Motor neuron (in vitro differentiated cells): ENCODE measurements at places on chromosomes 5 and 9. TPM values are rescaled to one million over a fixed set of nuclear protein-coding genes. Genes with fewer than 3 reads are reported as not detected.

The RNF38 gene
- total RNA-seq, result 17.2 and 18.4 TPM in 2 replicates

The CDH9 gene
- 0.64 and 0.74 TPM in 2 replicates for total RNA-seq

The SLC36A3 gene
- total RNA-seq, result 0.10 and 0.23 TPM in 2 replicates

The FOXD4L5 gene
- 1.2 TPM in 1 of 2 replicates, not detected in the other for total RNA-seq

The WNK2 gene
- total RNA-seq, result 18.1 and 22.2 TPM in 2 replicates

The RABGAP1 gene
- total RNA-seq, result 13.0 and 16.4 TPM in 2 replicates

The HACD4 gene
- total RNA-seq, result 1.5 and 1.6 TPM in 2 replicates

The ENTPD2 gene
- total RNA-seq, result 0.29 and 0.30 TPM in 2 replicates

The FAM200C gene
- total RNA-seq, result 12.8 and 14.8 TPM in 2 replicates

The CDKN2B gene
- 41.1 and 45.3 TPM in 2 replicates for total RNA-seq

The DOK3 gene
- total RNA-seq, result 2.5 and 2.6 TPM in 2 replicates

The NOXA1 gene
- total RNA-seq, result 0.32 and 0.36 TPM in 2 replicates

The PPIC gene
- total RNA-seq, result 4.3 TPM in 2 replicates

The MAMDC4 gene
- total RNA-seq, result 7.3 and 10.3 TPM in 2 replicates

DNA sequence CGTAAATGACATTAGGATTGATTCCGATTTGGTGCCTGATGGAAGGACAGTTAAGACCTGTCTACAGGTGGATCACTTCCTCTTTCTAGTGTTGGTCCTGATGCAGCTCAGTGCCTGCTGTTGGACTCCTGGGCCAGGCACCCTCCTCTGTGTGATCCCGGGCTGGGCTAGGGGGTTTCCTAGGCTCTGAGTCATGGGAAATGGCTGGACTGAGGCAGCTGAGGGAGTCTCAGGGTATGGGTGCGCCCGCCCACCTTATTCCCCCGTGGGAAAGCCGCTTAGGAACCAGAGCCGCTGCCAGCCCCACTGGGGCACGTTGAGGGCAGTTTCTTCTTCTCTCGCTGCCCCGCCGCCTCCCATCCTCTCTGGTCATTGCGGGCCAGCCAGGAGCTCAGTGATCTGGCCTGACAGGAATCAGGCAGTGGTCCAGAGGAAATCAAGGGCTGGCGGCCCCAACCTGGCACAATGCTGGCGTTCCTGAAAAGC, 12.9 kb downstream of the TCF7 start:
- no peak for ATAC-seq

GRCh38 chr5:130099008-130099407, 194.7 kb downstream of the CHSY3 start:
- no peak for ATAC-seq

DNA sequence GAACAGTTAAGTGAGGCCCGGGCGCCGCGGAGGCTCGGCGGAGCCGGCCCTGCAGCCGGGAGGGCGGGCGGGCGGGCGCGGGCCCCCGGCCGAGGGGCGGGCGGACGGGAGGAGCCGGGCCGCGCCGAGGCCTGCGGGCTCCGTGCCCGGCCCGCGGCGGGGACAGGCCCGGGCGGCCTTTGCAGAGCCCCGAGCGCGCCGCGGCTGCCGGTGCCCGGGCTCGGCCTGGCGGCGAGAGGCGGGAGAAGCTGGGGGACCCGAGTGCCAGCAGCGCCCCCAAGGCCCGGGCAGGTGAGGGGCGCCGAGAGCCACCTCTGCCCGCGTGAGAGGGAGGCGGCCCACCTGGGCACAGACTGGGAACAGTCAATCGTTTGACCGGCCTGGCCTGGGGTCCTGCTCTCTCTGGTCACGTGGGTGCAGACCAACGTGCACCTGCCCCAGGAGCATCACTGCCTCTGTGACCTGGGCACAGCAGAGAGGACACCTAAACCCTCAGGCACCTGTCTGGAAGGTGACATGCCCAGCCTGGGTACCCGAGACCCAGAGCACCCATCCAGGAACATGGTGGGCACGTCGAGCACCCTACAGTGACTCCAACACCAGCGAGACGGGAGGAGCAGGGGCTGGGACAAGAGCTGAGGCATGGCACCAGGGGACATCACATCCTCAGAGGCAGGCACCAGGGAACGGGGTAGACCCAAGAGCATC, 531 bp downstream of the MVB12B start:
- ATAC-seq, result peak; percentile 57

GRCh38 chr9:87853302-87853701, 29.4 kb upstream of the SPATA31E1 start:
- ATAC-seq, result no peak

DNA sequence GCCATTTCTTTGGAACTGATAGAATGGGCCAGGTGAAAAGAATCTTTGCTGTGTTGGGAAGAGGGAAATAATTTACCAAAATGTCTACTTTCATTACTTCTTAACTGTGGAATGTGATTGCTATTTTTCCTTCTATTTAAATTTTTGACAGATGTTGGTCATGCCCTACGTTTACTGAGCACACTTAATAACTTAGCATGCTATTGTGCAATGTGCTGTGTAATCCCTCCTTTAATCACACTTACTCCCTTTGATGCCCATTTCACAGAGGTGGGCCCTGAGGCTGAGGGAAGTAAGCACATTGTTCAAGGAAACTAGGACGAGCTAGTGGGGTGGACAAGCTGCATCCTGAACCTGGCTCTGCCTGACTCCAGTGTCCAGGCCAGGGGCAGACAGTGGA, 47.8 kb upstream of the INSYN2B start:
- ATAC-seq, result no peak

DNA sequence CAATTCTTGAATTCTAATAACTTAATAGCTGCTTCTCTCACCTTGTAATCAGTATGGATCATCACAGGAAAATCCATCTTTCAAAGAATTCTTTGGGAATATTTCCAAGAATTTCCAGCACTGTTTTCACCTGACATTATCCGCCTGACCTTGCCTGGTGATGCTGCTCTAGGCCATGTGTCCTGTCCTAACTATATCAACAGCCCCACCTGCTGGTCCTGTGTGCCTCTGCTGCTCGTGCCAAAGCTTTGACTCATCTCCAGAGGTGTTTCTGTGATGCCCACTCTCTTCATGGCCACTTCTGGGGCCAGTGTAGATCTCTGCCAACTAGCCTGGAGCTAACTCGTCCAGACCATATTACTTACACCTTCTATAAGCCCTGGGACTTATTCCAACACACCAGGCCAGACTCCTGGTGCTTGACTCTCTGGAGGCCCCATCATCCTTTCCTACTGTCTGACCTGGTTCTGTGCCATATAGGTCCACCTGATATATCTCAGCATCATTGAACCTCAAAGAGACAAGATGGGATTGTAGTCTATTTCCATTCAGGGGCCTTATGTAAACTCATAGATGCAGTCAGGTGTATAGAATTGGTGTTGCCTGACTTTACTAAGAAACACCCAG, 67.5 kb upstream of the CKMT2 start:
- peak; percentile 92 for ATAC-seq

DNA sequence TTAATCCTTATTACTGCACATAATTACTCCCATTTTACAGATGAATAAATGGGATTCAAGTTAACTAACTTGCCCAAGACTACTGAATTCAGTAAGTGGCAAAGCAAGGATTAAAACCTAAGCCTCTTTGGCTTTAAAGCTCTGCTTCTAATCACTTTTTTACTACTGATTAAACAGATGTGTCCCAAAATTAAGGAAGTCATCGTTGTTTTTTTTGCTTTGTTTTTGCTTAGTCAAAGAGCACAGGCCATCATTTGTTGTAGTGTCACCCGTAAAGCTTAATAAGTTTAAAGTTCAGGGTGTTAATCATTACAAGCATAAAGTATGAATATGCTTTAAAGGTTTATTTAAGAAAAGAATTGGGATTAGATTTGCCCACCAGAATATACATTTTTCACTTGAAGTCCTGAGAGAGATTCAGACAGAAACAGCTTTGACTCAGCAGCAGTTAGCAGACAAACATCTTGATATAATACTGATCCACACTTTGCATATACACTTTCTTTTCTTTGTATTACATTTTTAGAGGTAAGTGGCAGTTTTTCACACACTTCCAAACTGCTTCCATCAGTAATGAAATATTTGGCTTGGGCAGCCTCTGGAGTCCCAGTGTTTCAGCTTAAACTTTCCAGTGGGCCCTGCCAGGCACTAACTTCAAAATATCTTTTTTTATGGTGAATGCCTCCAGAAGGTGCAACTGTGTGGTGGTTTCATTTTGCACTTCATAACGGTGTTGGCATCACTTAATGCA, 52.7 kb downstream of the PIK3R1 start:
- ATAC-seq, result no peak

- no peak for ATAC-seq
Observed at GRCh38 chr9:22010866-22011625, 1.9 kb upstream of the CDKN2B start.

DNA sequence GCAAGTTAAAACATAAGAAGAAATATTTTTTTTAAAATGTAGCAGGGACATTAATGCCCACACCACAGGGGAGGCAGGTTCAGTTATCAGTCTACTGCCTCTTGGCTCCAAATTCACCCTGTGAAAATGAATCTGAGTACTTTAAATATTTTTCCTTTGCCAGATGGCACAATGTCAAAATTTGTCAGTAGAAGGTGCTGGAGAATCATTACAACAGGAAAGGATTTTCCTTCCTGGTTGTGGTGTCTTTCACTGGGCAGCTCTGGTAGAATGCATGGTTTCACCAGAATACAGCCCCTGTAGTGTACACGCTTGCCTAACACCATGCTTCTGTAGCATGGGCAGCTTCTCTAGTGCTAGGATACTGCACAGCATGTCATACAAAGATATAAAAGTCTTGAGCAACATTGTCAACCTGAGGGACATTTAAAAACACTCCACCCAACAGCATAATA, 9.7 kb upstream of the SREK1 start:
- ATAC-seq, result no peak

DNA sequence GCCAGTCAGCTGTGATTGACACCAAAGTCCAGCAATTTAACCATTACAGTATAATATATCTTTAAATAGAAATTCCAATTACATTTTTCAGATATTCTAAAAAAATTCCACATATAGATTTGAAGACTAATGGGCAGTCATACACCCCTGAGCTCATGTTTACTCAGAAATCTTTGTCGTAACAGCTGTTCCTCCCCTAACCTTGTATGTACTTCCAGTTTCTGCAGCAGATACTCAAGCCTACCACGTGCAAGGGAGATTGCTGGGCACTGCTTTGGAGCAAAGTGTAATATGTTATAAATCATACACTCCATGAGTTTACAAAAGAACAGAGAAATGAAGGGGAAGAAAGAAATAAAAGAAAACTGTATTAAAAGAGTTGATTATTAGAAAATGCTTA, 241.2 kb downstream of the TRIM32 start:
- no peak for ATAC-seq

DNA sequence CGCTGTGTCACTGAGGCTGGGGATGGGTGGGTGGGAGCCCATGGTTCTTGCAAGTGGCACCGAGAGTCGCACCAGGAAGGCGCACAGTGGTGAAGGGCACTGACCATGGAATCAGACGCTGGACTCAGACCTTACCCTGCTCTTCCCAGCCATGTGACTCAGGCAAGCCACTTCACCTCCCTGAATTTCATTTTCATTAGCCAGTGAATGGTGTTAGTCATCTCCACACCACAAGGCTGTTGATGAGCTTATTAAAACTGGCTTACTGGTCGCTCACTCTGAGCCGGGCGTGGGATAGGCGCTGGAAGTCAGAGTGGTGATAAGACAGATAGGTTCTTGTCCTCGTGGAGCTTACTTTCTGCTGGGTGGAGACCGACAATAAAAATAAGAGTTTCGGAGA, 25.1 kb downstream of the FGF18 start:
- ATAC-seq, result peak; percentile 60

DNA sequence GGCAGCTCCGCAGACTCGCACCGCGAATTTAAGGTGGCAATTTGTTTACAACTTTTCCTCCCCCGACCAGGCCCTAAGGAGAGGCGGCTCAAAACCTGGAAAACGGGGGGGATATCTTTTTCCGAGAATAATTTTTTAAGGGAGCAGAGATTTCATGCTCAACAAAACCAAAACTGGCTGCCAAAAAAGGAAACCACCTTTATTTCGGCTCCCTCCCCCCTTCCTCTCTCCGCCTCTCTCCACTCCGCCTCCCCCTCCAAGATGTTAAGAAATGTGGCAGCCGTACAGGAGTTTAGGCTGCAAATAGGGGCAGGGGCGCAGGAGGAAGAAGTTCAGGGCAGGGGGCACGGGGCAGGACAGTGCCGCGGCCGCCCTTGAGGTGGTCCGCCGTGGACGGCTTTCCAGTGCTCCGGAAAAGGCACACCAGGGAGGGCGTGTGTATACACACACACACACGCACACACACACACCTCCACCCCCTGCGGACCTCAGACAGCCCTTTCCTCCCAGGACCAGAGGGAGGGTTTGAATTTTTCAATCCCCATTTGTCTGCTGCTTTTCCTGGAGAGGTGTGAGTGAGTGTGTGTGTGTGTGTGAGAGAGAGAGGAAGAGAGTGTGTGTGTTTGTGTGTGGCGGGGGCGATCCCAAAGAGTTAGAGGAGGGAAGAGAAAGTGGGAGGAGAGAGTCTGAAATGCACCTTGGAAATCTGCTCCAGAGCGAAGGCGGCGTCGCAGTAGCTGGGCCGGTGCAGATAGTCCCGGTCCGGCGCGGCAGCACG, 9.1 kb downstream of the PTCH1 start:
- no peak for ATAC-seq

DNA sequence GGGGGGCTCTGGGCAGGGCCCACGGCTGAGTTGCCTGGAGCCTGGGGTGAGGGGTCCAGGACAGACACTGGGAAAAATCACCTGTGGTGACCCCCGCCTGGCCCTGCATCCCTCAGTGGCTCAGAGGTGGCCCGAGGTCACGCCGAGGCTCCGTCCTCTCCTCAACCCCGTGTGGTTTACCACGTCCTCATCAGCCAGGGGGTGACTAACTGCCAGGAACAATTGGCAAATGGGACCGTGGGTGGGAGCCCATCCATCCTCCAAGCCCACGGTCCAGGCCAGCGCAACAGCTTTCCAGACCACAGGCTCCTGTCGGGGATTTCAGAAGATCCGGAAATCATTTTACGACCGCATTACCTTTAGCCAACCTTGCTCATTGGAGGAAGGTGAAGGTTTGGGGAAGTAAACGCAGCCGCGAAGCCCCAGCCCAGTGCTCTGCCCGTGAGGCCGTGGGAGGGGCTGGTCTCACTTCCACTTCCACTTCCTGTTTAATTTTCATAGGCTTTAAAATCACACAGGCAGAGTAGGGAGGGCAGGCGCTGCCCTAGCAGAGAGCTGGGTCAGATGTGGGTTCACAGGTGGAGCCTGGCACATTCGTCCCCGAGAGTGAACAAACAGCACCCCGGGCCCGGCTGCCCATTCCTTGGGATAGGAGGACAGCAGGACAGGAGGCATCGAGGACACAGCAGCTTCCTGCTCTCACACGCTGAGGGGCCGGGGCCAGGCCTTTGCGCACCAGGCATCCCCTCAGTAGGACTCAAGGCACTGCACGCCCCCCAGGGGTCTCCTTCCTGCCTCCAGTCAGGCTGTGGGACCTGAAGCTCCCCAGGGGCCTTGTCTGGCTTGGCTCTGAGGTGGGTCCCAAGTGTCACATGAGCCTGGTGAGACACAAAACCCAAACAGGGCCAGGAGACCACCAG, 19.8 kb upstream of the SLC9A3 start:
- ATAC-seq, result no peak

DNA sequence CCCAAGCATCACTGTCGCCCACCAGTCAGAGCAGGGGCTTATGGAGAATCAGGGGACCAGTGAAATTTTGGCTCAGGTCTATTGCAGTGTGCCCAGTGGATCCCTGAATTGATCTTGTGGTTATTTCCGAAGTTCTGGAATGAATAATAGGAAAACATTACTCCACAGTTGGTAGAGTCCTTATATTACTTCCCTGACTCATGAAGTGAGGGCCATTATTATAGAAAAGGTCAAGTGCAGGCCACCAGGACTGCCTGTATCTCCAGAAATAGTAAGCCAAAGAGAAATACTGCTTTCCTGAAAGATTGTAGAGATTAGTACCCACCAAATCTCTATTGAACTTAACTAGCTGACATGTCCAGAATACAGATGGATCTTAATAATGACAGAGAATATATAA, 335.0 kb downstream of the NPR3 start:
- ATAC-seq, result no peak

- no peak for ATAC-seq
Observed at GRCh38 chr5:157993201-157993600, 134.3 kb upstream of the CLINT1 start.
